Gastroesophageal sphincter (tissue), 4 donors: ENCODE measurements at places on chromosomes 5 and 9.
A peak's percentile ranks its signal among the peaks of the same experiment; 100 is the strongest.

DNA sequence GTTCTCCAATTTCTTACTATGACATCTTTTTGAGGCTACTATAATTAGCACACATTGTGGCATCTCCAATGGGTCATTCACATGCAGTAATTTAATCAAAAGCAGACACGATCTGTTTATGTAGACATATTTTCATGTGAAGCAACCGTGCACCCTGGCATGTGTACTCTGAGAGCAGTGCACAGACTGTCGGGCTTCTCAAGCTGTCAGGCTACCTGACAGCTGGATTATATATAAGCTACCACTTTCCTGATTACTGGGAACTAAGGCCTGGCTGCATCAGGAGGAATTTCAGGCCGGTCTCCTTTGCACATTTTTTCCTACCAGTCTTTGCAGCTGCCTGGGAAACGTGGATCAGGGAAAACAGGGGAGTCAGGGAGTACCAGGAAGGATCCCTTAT is 197.5 kb downstream of the MAPKAP1 start:
- ATAC-seq, result peak; percentile 61

- no peak for ATAC-seq
Measured at GRCh38 chr9:130768265-130768664, 66.8 kb upstream of the ABL1 start.

GRCh38 chr5:43649256-43649655 is 46.3 kb downstream of the NNT start:
- no peak for ATAC-seq

- no peak for ATAC-seq
Measured at GRCh38 chr9:91884696-91885687, 65.0 kb downstream of the ROR2 start.

DNA sequence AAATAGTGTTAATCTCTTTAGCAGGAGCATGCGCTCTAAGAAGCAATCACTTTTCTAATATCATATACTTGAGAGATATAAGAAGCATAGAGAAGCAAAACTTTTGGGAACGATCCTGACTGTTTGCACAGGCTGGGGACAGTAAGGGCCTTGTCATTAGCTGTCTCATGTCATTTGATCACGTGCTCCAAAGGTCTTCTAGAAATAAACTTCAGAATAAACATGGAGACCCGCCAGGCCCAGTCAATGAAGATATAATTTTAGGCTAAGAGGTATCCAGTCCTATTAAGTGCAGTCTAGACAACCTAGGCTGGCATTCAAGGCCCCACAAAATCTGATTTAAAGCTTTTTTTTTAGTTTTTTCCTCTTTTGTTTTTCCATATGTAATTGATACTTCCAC is 111.0 kb upstream of the APC start:
- no peak for ATAC-seq
